ENCODE measurements at places on chromosomes 1 and 21. TPM values are rescaled to one million over a fixed set of nuclear protein-coding genes. Genes with fewer than 3 reads are reported as not detected.
A peak's percentile ranks its signal among the peaks of the same experiment; 100 is the strongest.

Gene S100A7
- not detected for polyA plus RNA-seq

Gene HIPK1
- 19.4 TPM for polyA plus RNA-seq

Gene INAVA
- polyA plus RNA-seq: 0.37 TPM

Gene PRKAA2
- polyA plus RNA-seq: not detected

Gene CD160
- 31.6 TPM for polyA plus RNA-seq

Gene TNN
- not detected for polyA plus RNA-seq

Gene EFCAB7
- polyA plus RNA-seq: 4.5 TPM

Gene TXLNA
- polyA plus RNA-seq: 31.2 TPM

Gene SON
- 715 TPM for polyA plus RNA-seq

Gene USH2A
- polyA plus RNA-seq: not detected

Gene GJB3
- polyA plus RNA-seq: not detected

Gene CAMK1G
- polyA plus RNA-seq: not detected

- DNase-seq: no peak
These were observed 288.2 kb downstream of the PTPRU start for GRCh38 chr1:29524285-29525065.

GRCh38 chr1:94790246-94790645, 29.9 kb upstream of the SLC44A3 start:
- DNase-seq: no peak

DNA sequence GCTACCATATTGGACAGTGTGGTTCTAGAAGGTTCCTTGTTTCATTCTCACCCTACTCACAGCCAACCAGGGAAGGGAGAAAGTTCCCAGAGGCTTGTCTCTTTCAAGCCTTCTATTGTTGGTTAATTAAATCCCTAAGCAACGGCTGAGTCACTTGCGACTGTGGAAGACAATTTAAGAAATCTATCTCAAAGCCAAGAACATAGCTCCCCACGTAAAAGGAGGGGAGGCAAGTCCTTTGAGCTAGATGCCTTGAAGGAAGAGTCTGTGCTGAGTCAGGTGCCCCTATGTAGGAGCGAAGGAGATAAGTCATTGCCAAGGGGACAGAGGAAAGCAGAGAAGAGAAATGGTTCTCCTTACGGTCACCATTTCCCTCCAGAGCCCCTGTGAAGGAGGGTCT, 79.4 kb upstream of the PPP2R5A start:
- DNase-seq: no peak

DNA sequence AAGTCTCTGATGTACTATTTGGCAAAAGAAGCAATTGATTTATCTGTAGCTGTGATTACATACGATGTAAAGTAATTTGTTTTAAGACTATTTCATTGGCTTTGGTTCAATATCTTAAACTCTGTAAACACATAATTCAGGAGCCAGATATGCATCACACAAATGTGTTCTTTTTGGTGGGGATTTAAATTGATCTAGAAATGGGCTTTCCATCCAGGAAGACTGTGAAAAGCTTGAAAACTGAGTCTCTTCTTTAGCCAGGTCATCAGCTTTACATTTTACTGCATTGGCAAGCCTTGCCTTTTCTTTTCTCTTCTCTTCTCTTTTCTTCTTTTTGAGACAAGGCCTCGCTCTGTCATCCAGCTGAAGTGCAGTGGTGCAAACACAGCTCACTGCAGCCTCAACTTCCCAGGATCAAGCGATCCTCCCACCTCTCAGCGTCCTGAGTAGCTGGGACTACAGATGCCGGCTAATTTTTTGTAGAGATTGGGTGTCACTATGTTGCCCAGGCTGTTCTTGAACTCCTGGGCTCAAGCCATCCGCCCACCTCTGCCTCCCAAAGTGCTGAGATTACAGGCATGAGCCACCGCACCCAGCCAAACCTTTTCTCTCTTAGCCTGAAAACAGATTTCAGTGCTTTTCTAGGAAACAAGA, 1.4 kb downstream of the RCAN3 start:
- DNase-seq: no peak

DNA sequence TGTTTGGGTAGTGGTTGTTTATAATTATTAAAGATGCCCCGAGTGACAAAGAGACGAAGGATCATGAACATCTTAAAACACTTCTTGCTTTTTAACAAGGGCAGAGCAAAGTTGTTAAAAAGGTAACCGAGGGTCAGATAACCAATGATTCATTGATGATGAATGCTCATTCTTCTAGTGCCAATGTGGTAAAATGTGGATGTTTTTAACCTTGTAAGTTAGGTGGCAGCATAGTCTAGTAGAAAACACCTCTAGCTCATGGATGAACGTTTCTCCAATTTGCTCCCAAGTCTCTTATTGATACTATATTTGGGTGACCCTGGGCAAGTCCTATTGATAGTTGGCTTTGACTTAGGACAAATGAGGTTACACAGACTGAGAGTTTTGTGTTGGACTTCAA, 167.9 kb downstream of the KIF26B start:
- DNase-seq: no peak

- DNase-seq: no peak
These were observed 23.7 kb downstream of the RNF187 start for GRCh38 chr1:228510803-228511413.

- DNase-seq: no peak
These were observed 48.0 kb downstream of the MRPL37 start for GRCh38 chr1:54247863-54248515.

DNA sequence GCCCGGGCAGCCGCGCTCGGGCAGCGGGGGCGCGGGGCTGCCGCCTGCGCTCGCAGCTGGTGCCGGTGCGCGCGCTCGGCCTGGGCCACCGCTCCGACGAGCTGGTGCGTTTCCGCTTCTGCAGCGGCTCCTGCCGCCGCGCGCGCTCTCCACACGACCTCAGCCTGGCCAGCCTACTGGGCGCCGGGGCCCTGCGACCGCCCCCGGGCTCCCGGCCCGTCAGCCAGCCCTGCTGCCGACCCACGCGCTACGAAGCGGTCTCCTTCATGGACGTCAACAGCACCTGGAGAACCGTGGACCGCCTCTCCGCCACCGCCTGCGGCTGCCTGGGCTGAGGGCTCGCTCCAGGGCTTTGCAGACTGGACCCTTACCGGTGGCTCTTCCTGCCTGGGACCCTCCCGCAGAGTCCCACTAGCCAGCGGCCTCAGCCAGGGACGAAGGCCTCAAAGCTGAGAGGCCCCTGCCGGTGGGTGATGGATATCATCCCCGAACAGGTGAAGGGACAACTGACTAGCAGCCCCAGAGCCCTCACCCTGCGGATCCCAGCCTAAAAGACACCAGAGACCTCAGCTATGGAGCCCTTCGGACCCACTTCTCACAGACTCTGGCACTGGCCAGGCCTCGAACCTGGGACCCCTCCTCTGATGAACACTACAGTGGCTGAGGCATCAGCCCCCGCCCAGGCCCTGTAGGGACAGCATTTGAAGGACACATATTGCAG, 3.0 kb downstream of the ARTN start:
- DNase-seq: no peak

DNA sequence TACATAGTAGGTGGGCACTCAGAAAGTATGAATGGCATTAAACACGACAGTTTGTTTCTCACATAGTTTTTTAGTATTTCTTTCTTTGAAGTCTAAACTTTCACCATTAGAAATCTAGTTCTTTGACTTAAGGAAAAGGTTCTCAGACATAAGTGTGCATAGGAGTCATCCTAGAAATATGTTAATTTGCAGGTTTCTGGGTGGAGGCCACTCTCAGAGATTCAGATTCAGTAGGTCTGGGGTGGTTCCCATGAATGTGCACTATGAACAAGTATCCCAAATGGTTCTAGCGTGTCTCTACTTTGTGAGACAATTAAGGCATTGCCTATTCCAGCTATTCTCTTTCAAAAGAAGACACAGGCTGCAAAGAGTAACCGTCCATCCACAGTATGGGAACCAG, 119.3 kb downstream of the NGF start:
- DNase-seq: no peak

GRCh38 chr1:156560585-156561163, 11.7 kb downstream of the IQGAP3 start:
- DNase-seq: no peak

GRCh38 chr21:30463713-30464112, 16.5 kb downstream of the KRTAP19-1 start:
- DNase-seq: no peak

DNA sequence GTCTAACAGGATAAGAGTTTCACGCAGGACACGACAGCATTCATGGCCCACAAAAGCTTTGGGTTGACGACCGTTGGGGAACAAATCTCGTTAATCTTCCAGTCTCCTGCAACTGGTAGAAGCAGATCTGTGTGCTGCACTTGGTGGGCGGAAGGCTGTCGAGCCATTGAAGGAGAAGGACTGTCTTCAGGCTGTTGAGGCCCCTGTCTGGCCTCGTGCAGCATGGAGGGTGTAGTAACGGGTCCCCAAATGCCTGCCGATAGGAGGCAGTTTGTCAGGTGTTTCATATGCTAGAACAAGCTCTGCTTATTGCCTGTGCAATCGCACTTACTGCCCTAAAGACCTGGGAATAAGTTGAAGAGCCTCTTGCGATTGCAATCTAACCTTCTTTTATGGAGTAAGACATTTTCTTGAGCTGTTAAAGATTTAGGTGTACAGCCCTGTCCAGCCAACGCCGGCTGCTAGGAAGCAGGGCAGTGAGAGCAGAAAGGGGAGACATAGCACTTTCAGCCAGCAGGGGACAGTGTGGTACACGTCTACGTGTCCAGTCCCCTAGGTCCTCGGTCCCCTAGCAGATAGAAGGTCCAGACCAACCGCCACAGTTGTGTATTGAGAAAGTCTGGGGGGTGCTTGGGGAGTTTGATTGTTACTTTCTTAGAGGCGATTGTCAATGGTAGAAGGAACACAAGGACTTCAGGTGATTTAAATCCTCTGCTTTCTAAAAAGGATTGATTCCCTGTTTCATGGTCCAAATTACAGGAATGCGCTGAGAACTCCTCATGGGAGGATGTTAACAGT, 102.3 kb upstream of the TMPRSS2 start:
- DNase-seq: no peak

DNA sequence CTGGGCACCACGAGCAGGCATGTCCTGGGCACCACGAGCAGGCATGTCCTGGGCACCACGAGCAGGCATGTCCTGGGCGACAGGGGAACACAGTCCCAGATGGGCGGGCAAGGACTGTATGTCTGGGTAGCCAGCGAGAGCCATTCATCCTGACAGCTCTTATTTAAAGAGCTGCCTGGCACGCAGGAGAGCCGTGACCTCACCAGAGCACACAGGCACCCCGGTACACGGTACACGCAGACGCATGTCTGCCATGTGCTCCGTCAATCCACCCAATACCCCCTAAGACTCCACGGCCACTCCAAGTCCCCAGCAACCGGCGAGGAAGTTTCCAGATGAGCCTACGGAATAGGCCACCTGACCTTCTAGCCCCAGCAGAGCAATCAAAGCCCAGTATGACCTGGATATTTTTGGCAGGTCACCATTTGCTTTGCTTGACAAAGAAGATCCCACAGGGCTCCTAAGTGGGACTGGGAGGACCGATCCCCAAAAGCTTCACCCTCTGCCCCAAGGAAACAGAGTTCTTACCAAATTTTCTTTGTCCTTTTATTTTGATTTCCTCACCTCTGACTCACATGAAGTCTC, 51.7 kb downstream of the CASZ1 start:
- DNase-seq: no peak

- DNase-seq: no peak
These were observed 5.1 kb upstream of the C1orf162 start for GRCh38 chr1:111468717-111469100.

- no peak for DNase-seq
These were observed 5.7 kb downstream of the VANGL1 start for GRCh38 chr1:115647507-115647906.

GRCh38 chr21:32411350-32412161, 950 bp upstream of the EVA1C start:
- DNase-seq: peak; percentile 52
